Breast epithelium (tissue), 4 donors: ENCODE measurements at places on chromosomes 6 and 20. TPM values are rescaled to one million over a fixed set of nuclear protein-coding genes. Genes with fewer than 3 reads are reported as not detected.

SLC17A1 gene
- not detected for total RNA-seq

CRISP2 gene
- not detected for total RNA-seq

C20orf204 gene
- total RNA-seq = 0.66 TPM

HSPA1A gene
- total RNA-seq = 459 TPM

NRN1 gene
- total RNA-seq = 81.4 TPM

CD83 gene
- total RNA-seq = 2.9 TPM

GRCh38 chr6:2037237-2037926 is 208.0 kb downstream of the GMDS start:
- no peaks in the 10 kb centered on the region for H3K4me1 ChIP-seq
- DNase-seq = no peak
- no peak overlapping the region for H3K27ac ChIP-seq
- no peaks in the 10 kb centered on the region for H3K27me3 ChIP-seq
- no peaks in the 10 kb centered on the region for H3K36me3 ChIP-seq

DNA sequence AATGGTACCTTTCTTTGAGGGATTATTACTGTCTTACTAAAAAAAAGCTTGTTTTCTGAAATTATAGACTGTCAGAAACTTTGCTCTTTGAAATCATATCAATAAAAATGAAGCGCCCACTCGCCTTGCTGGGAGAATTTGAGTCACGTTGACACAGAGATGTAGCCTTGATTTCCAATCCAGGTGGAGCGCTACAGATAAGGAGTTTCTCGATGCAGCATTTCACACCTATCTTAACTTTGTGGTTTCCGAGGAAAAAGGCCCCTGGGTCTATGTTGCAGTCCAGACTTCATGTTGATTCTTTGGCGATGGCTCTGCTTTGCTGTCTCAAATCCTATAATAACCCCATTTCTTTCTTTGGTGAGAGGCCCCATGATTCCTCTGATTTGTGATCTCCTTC is 158.1 kb upstream of the ARG1 start:
- no peak overlapping the region for H3K4me3 ChIP-seq
- no peak overlapping the region for H3K27ac ChIP-seq
- H3K4me1 ChIP-seq = no peaks in the 10 kb centered on the region
- no peak for DNase-seq

DNA sequence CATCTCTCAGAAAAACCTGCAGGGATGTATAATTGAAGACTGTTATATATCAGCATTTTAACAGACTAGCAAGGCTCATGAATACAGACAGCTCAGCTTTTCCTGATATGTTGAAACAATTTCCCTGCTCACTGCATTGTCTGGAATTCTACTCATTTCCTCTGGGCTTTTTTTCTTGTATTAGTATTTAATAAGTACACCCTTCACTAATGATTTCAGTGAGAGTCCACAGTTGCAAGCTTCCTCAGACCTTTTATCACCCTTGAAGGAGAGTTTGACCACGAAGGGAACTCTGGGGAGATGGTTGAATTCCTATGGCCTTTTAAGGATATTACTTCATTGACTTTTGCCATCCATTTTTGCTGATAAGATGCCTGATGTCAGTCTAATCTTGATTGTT is 248.7 kb downstream of the ADGB start:
- no peak for DNase-seq
- no peaks in the 10 kb centered on the region for H3K4me1 ChIP-seq
- H3K4me3 ChIP-seq = no peak overlapping the region

- no peak overlapping the region for H3K4me3 ChIP-seq
- no peak for DNase-seq
- H3K4me1 ChIP-seq = no peaks in the 10 kb centered on the region
- H3K27ac ChIP-seq = no peak overlapping the region
These were observed 10.6 kb upstream of the TUBB2B start for GRCh38 chr6:3237761-3238662.

GRCh38 chr6:13304101-13304500 is 24.2 kb downstream of the TBC1D7 start:
- H3K4me1 ChIP-seq = no peaks in the 10 kb centered on the region
- no peaks in the 10 kb centered on the region for H3K27me3 ChIP-seq
- no peak for DNase-seq
- no peak overlapping the region for H3K4me3 ChIP-seq
- H3K36me3 ChIP-seq = no peaks in the 10 kb centered on the region
- H3K27ac ChIP-seq = peak overlapping the region; percentile 65

DNA sequence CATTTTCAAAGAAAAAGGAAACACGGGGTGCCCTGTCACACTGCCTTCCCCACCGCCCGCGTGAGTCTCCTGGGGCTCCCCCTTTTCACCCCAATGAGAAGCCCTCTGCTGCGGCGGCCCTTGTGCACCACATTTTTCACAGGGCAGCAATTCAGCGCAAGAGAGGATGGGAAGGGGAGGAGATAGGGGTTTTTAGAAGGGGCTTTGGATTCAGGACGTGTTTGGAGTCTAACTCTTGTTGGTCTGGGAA is 726 bp upstream of the ARFGEF3 start:
- H3K36me3 ChIP-seq = no peaks in the 10 kb centered on the region
- no peaks in the 10 kb centered on the region for H3K4me1 ChIP-seq
- H3K27me3 ChIP-seq = no peaks in the 10 kb centered on the region
- H3K4me3 ChIP-seq = peak overlapping the region; percentile 82
- DNase-seq = no peak

DNA sequence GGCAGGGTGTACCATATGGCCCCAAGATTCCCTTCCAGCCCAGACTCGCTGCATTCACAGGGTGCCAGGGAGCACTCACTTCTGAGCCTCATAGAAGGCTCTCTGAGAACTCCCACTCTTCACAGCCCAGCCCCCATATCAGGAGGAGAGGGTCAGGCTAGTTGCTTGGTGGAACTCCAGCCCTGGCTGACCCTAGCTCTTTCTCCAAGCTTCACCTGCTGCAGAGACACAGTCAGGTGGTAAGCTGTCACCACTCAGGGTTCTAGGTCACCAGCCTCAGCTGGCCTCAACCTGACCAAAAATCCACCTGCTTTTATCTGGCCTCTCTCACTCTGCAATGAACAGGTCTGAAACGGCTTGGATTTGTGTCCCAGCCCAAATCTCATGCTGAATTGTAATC is 162.7 kb upstream of the MLN start:
- no peaks in the 10 kb centered on the region for H3K4me1 ChIP-seq
- no peak overlapping the region for H3K4me3 ChIP-seq
- H3K27ac ChIP-seq = no peak overlapping the region
- H3K27me3 ChIP-seq = no peaks in the 10 kb centered on the region
- no peaks in the 10 kb centered on the region for H3K36me3 ChIP-seq
- no peak for DNase-seq

DNA sequence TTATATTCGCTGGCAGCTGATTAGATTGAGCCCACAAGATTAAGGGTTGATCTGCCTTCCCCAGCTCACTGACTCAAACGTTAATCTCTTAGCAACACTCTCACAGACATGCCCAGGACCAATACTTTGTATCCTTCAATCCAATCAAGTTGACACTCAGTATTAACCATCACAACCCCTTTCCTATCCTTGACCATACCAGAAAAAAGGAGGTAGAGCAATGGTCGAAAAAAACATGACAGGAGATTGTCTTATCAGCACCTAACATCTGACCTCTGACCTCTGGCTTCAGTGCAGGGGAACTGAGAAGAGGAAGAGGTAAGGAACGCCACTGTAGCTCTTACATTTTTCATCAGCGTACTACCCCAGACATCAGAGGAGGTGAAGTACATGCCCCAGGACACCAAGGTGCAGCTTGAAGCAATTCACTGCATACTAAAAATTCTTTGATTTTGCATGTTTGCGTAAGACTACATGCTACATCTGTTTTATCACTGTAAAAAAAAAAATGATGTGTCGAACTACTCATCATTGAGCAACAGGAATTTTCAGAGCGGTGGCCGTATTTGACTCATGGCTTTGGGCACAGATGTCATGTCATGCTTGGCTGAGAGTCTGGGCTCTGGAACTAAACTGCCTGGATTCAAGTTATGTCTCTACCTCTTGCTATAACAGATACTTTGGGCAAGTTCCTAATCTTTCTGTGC is 188.0 kb upstream of the TAB2 start:
- DNase-seq = peak; percentile 27
- H3K27me3 ChIP-seq = no peaks in the 10 kb centered on the region
- H3K27ac ChIP-seq = no peak overlapping the region
- H3K36me3 ChIP-seq = no peaks in the 10 kb centered on the region
- no peaks in the 10 kb centered on the region for H3K4me1 ChIP-seq

- H3K27ac ChIP-seq = no peak overlapping the region
- H3K27me3 ChIP-seq = peaks cover 3% of the 10 kb centered on the region
- H3K4me1 ChIP-seq = no peaks in the 10 kb centered on the region
- no peak overlapping the region for H3K4me3 ChIP-seq
- DNase-seq = no peak
- no peaks in the 10 kb centered on the region for H3K36me3 ChIP-seq
These were observed 45.8 kb upstream of the SYNDIG1 start for GRCh38 chr20:24423390-24424313.

GRCh38 chr6:41278699-41279405 is 7.6 kb downstream of the TREM1 start:
- no peaks in the 10 kb centered on the region for H3K4me1 ChIP-seq
- H3K4me3 ChIP-seq = no peak overlapping the region
- H3K27ac ChIP-seq = no peak overlapping the region
- H3K36me3 ChIP-seq = no peaks in the 10 kb centered on the region
- DNase-seq = no peak
- H3K27me3 ChIP-seq = no peaks in the 10 kb centered on the region

- no peaks in the 10 kb centered on the region for H3K4me1 ChIP-seq
- no peak overlapping the region for H3K4me3 ChIP-seq
- no peak overlapping the region for H3K27ac ChIP-seq
- DNase-seq = no peak
- no peaks in the 10 kb centered on the region for H3K36me3 ChIP-seq
These were observed 123.5 kb upstream of the PREP start for GRCh38 chr6:105526225-105526872.

- H3K4me3 ChIP-seq = no peak overlapping the region
- no peak overlapping the region for H3K27ac ChIP-seq
- DNase-seq = no peak
- no peaks in the 10 kb centered on the region for H3K4me1 ChIP-seq
These were observed 211.2 kb downstream of the TFAP2A start for GRCh38 chr6:10203651-10204050.

- no peaks in the 10 kb centered on the region for H3K4me1 ChIP-seq
- H3K27me3 ChIP-seq = no peaks in the 10 kb centered on the region
- no peaks in the 10 kb centered on the region for H3K36me3 ChIP-seq
- no peak overlapping the region for H3K4me3 ChIP-seq
- no peak overlapping the region for H3K27ac ChIP-seq
These were observed 39.0 kb downstream of the MAS1 start for GRCh38 chr6:159929819-159930218.

- H3K4me3 ChIP-seq = no peak overlapping the region
- H3K27ac ChIP-seq = no peak overlapping the region
- H3K27me3 ChIP-seq = no peaks in the 10 kb centered on the region
- no peak for DNase-seq
- no peaks in the 10 kb centered on the region for H3K36me3 ChIP-seq
- H3K4me1 ChIP-seq = no peaks in the 10 kb centered on the region
These were observed 9.5 kb downstream of the CNKSR3 start for GRCh38 chr6:154500769-154501577.

GRCh38 chr6:13303668-13304017 is 24.7 kb downstream of the TBC1D7 start:
- peak overlapping the region; percentile 74 for H3K27ac ChIP-seq
- no peak overlapping the region for H3K4me3 ChIP-seq
- no peaks in the 10 kb centered on the region for H3K27me3 ChIP-seq
- no peaks in the 10 kb centered on the region for H3K36me3 ChIP-seq
- no peak for DNase-seq
